ENCODE measurements at places on chromosomes 2 and 18.

DNA sequence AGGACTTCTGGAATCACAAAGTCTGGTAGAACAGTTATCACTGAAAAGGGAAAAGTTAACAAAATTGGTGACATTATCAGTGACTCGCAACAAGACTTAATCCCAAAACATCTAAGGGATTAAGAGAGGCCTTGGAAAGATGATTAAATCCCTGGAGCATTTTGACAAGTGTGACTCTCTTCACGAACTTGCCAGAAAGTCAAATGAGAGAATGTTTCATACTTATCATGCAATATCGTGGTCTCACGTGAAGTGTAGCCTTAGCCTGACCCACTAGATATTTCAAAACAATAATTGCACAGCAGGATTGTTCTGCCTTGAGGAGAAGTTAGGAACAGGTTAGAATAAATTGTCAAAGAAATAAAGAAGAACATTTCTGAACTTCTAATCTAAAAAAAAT is 104.5 kb downstream of the COL6A3 start:
- no peak for DNase-seq

- DNase-seq: no peak
Measured at GRCh38 chr18:64528646-64529045, 379.8 kb upstream of the LINC00305 start.

- DNase-seq: no peak
Measured at GRCh38 chr2:169512525-169512924, 3.0 kb downstream of the KLHL41 start.

DNA sequence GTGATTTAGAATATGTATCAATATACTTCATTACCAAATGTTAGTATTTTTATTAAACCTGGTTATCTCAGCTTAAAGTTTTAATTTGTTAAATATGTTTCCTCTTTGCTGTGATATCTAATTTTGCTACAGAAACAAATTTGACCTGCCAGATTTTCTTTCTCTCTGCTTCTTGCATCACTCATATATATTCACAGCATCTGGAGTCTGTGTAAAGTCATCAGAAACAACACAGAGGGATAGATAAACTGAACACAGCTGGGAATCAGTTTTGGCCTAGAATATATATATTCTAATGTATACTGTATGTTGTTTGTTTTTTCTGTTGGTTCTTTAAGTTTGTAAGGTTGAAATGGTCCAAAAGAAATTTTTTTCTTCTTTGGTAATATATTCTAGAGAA is 8.5 kb downstream of the PSMD14 start:
- no peak for DNase-seq

- DNase-seq: no peak
Measured at GRCh38 chr18:37330173-37330572, 235.4 kb downstream of the CELF4 start.

DNA sequence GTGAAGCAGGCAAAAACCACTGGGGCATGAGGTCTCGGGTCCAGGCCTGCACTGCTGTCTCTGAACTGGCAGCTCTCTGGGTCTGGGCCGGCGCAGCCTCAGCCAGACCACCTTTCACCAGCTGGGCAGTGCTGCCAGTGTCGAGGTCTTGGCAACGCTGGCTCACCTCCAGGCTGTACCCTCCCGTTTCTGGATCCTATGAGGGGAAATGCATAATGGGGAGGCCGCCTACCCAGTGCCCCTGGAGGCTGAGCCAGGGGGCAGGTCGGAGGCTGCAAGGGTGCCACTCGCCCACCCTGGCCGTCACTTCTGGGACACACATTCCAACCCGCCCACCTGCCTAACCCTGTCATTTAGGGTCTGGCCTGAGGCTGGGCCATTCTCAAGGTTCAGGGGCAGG is 24.6 kb downstream of the KIF1A start:
- no peak for DNase-seq

DNA sequence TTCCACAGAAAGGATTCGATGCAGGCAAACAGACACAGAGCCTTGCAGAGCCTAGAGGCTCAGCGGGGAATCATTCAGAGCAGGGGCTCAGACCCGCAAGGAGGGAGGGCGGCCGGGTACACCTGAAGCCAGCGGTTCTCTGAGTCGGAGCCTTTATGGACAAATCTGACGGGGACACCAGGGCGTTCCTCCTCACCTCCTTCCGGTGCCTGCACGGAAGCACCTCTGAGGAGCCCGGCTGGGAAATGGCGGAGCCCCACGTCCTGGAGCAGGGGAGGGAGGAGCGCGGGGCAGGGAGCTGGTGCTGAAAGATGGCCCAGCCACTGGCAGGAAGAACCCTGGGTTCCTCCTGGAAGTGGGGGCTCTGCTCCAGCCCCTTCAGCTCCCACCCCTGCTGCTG is 193.5 kb upstream of the ALKAL2 start:
- no peak for DNase-seq

DNA sequence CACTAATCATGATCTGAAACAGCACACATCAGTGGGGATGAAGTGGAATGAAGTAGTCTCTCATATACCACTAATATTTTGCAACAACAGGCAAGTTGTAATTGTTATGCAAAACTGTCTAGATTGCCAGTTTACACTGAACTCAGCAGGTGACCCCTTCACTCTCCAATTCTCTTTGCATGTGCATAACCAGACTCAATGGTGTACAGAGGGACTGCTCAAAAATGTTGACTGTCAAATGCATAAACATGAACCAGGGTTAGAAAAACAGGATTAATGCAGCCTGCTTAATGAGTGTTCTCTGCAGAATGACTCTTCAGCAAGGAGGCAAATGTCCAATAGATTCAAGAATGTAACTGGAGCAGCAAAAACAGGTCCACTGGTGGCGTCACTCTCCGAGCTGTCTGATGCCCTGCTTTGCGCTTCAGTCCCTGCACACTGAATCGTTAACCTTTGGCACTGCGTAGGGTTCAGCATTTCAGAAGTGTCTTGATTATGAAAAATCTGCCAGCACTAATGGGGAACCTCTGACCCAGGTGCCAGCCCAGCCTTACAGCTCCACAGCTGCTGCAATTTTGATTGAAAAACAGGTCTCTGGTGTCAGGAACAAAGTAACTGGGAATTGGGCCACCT is 209.3 kb downstream of the TDRD15 start:
- DNase-seq: no peak

GRCh38 chr2:235856151-235856854 is 311.9 kb downstream of the GBX2 start:
- no peak for DNase-seq

DNA sequence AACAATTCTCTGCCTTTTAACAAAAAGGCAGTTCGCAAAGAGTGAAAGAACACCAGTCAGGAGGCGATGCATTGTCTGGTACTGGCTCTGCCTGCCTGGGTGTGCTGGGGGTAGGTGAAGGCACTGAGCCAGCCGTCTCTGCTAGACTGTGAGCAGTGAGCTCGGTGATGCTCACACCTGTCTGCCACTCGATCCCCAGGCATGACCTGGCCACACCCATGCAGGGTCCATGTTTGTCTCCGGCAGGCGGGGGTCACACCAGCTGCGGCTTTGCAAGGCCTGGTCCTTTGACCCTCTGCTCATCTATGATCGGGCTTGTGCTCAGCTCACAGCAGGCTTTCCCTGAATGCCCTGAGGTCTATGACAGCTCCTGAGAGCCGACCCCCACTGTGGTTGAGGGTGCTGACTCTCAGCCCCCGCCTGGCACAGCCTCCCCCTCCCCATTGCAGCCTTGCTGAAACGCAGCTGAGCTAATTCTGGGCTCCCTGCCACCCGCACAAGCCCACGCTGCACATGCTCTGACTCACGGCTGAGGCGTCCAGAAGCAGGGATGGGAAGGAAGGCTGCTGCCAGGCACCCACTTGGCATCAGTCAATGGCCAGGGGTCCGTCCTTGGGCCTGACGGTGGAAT is 23.7 kb downstream of the CRACDL start:
- no peak for DNase-seq

GRCh38 chr18:46360102-46360699 is 256.0 kb downstream of the HAUS1 start:
- DNase-seq: no peak

- DNase-seq: no peak
Measured at GRCh38 chr18:59298871-59299270, 19.6 kb downstream of the CPLX4 start.

DNA sequence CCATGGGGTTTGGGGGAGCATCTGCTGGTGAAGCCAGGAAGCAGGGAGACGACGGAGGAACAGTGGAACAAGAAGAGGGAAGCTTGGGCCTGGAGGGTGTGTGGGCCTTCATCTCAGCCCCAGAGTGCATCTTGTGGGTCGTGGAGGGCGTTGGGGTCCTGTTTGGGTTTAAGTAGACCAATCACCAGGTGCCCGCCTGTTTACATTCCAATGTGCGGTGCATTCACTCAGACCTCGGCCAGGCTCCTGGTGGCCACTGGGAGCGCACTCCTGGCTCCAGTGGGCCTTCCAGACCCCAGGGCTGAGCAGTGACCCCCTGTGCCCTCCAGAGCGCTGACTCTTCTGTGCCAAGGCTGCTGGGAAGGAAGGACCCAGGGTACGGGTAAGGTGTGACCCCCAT is 293.7 kb downstream of the NDUFA10 start:
- no peak for DNase-seq

- no peak for DNase-seq
Measured at GRCh38 chr2:85259101-85259590, 68.6 kb downstream of the TGOLN2 start.

DNA sequence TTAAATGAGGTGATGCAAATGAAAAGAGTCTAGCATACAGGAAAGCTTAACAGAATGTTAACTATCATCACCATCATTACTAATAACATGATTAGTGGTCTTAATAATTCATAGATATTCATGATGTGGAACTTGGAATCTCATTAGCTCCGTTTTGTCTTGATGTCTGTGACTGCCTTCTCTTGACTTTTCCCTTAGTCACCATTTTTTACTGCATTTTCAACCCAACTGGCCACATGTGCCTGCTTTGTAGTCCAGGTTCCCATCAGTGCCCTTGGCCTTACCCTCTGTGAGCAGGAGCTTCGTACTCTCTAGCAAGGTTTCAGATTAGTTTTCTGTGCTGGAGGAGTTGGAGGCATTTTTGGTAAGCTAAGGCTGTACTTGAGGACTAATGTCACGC is 47.0 kb downstream of the RAB31 start:
- DNase-seq: no peak

- peak; percentile 10 for DNase-seq
Measured at GRCh38 chr2:146523196-146523595, 1321.6 kb upstream of the ACVR2A start.

DNA sequence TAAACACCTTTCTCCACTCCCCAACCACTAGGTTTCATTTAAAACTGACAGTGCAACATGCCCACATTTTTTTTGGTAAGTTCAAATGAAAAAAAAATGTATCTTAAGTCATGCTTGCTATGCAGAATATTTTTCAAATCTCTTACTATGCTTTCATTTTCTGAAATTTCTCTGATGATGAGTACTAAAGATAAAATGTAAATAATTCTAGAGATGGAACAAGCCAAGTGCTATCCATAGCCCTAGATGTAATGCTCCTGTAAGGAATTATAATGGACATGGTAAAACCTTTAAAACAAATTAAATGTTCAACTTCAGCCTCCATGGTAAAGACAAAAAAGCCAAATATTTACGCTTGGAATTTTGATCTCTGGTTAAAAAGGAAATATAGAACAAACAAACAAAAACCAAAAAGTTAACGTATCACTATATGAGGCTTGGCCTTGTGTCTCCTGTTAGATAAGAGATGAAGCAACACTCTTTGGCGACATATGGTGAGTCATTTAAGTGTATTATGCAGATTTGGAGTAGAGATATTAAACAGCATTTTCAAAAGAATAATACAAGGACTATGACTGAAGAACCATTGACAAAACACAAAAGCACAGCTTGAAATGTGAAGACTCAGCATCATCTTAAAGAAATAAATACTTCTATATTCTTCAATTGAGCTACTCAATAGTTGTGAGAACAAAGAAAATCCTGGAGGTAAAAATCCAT is 392.0 kb upstream of the LYPD1 start:
- DNase-seq: no peak

DNA sequence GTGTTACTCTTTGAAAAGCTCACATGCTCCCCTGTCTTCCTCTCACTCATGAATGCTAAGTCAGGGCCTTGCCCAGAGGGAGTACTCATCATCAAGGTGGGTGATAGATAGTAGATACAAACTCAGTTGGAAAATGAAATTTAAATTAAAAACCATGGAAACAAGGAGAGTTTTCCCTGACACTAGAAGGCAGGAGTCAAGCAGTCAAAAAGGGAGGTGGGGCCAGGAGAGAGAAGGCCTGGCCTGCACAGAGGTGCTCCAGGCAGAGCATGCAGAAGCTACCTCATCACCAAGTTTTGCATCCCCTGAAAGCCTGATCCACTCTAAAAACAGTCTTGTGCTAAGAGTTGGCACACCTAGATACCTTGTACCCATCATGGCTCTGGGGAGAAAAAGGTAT is 143.7 kb downstream of the MYO5B start:
- DNase-seq: no peak

DNA sequence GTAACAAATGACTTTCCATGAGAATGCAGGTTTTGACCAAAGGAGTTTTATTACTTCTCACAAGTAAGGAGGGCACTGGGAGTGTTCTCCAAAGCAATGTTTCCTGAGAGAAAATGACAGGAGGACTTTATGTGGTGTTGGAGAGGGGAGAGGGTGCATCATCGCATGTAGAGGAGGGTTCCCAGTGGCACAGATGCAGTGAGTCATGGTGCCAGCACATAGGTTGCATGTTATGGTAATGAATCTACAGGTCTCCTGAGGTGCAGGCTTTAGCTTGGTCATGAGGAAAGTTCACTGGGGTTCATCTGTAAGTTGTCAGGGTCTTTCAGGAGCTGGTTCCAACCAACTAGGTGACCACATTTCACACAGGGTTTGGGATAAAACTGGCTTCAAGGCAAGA is 30.4 kb downstream of the NAT8 start:
- DNase-seq: no peak

DNA sequence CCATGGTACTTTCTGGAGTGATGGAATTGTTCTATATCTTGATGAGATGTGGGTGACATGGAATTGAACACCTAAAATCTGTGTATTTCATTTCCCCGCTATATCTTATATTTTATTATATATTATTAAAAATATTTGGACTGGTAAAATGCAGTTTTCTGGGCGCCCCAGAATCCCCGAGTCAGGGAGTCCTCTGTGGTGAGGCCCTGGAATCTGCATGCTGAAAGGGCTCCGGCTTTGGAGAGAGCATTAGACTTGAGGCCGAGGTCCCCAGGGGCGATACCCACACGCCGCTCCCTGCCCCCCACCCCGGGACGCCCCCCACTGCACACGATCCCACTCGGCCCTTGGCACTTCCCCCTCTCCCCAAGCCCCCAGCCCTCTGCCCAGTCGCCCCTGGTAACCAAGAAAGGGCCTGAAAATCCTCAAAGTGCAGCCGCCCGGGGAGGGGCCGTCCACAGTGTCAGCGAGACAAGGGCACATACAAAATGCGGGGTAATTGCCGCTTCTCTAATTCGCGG is 126.0 kb downstream of the ZFP36L2 start:
- DNase-seq: no peak

GRCh38 chr2:232345251-232345650 is 33.3 kb upstream of the ALPP start:
- no peak for DNase-seq

- no peak for DNase-seq
Measured at GRCh38 chr2:237474931-237475703, 11.9 kb upstream of the MLPH start.

GRCh38 chr2:26757873-26758789 is 6.0 kb upstream of the SLC35F6 start:
- DNase-seq: peak; percentile 42

- no peak for DNase-seq
Measured at GRCh38 chr18:58225101-58225500, 181.1 kb downstream of the NEDD4L start.

All from LNCaP clone FGC (cell line).